ENCODE measurements at places on chromosomes 7 and 10.

DNA sequence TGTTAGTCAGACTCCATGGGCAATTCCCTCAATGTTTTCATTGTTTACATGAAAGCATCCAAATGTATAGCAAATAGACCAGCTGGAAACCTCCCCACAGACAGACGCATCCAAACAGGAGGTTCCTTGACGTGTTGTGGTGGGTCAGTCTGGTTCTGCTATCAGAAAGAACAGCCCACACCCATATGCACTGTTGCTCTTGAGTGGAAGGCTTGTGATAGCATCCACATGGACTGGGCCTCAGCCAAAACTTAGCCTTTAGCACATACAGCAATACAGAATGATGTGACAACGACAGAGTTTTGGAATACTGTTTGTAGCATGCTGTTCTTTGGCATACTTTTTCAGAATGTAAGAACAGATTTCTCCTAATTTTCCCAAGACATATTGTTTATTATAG is 299.2 kb upstream of the ETV1 start:
- DNase-seq, result no peak

GRCh38 chr7:142789441-142789840 is 18.7 kb downstream of the PRSS2 start:
- no peak for DNase-seq

DNA sequence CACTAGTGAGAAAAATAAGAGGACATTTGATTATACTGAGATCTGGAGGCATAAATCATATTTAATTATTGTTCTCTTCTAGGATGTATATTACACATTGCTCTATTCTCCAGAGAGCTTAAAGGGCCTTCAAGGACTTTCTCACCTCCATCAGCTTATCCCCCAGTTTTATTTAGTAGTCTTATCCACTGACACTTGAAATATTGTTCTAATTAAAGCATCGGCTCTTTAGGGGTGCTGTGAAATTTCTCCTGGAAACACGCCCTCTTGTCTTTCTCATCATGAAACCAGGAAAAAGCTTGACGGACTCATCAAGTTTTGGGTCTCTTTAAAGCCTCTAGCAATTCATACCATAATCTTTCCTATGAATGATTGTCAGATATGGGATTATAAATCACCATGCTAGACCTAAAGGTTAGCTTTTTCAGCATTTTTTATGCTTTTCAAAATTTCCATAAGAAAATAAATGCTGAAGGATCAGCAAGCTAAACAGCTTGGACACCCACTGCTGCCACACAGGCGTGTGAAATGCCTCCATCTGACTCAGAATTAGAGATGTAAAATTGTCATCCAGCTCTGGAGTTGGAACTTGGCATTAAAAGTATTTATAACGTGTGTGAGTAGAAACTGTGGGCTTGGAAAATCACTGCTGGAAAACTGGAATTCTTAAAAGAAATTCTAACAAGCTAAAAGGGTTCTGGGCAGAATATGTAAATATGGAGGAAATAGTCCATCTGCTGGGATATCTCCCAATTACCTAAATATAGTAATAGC is 216.3 kb downstream of the CHRM2 start:
- DNase-seq, result no peak

DNA sequence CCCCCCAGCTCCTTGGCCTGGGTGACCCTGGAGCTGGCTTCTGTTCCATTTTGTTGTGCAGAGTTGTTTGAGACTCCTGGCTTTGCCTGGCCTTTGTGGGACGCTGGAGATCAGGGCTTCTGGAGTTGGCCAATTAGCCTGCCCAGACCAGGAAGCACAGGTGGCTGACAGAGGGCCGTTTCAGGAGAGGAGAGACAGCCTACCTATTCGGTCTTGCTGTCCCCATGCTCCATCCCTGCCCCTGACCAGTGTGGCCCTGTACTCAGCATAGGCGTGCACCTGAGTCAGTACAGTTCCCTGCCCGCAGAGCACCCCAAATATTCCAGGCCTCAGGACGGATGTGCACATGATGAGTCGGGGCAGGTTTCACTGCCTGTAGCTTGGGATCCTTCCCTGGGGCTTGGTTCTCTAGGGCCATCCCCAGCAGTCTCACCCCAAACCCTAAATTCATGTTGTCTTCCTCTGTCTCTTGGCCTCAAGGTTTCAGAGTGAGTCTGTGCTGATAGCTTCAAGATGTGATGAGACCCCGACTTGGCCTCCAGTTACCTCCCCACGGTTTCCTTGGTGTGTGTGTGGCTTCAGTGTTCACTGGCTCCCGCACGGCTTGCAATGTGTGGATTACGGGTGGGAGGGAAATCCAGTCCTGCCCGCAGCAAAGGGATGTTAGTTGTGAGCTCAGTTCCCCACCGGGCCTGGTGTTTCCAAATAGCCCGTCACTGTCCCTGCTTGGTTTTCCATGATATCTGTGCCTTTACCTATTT is 44.7 kb downstream of the HTRA1 start:
- DNase-seq, result no peak

- DNase-seq, result no peak
Observed at GRCh38 chr7:30634193-30634626, 39.5 kb downstream of the GARS1 start.

DNA sequence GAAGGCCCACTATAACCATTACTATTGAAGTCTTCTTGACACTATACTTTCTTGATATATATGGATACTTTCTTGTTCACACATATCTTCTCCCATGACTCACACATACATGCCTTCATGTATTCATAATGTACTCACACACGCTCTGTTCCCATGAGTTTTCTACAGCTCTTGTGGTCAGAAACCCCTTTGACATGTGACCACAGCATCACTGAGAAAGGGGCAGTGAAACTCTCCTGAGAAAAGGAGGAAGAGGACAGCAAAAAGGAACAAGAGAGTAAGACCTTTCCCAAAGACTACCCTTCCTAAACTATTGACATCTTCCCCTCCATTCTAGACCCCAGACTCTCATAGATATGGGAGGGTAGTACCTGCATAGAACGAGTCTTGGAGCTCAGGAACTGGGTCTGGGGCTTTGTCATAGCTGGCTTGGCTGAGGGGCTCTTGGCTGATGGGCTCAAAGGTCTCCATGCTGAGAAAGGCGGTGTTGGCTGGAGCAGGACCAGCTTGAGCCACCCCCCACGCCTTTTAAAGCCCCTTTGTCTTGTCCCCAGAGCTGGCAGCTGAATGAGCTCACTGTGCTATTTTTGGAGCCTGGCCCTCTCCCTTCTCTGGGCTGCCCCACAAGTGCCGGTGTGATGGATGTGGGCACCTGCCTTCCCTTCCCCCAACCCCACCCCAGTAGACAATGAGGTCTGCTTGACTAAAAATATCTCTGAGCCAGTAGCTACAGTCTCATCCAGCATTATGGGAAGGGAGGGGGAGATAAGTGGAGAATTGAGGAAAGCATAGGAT is 5.1 kb downstream of the SYNPO2L start:
- DNase-seq, result no peak

DNA sequence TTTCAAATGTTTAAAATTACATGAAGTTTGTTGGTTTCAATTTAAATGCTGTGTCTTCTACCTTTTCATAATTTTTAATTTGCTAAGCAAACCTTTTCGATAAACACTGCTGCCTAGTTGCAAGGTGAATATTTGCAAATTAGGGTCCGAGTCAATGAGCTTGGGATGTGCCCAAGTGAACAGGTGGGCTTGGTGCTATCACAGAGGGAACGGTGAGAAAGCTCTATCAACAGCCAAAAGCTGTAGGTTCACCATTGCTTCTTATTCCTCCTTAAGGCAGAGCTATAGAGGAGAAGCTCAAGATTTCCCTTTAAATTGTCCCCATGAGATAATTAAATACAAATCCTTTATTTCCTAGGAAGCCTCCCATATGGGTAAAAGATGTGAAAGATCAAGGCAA is 245.3 kb upstream of the CELF2 start:
- DNase-seq, result no peak

DNA sequence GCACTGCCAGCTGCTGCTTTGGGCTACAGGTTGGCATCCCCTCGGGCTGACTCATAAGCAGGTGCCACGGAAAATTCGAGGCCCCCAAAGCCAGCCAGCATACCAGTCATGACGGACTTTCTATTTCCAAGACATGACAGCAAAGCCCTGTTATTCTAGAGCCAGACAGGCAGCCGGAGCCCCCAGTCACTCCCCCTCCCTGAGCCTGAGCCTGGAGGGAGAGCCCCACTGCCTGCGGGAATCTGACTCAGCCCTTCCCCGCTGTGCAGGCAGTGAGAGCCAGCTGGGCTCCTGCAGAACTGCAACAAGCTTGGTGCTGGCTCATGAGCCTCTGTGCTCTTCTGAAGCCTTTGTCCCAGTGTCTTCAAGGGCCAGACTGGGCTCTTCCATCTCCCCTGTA is 15.8 kb downstream of the BTBD16 start:
- DNase-seq, result no peak

DNA sequence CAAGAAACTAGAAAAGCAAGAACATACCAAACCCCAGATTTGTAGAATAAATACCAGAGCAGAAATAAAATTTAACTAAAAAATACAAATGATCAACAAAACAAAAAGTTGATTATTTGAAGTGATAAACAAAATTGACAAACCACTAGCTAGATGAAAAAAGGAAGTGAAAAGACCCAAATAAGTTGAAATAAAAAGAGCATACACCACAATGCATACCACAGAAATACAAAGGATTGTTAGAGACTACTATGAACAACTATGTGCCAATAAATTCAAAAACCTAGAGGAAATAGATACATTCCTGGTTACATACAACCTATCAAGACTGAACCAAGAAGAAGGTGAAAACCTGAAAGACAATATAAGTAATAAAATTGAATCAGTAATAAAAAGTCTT is 333.4 kb downstream of the SH2D4B start:
- DNase-seq, result no peak

DNA sequence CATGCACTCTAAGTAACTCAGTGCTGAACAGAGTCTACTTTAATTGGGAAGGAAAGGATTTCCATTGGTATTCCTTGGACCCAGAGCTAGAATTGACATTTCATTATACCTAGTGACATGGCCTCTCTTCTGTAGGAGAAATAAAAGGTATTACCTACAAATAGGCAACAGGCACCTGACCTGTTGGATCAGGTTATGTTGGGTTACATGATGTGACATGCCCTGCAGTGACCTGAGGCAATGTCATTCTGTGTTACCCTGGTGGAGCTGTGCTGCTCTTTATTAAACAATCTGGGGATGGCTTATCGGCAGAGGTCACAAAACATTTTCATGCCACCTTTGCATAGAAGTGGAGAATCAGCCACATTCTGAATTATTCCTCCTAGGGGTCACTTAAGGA is 427.7 kb downstream of the MDFIC start:
- DNase-seq, result no peak

Measured in activated naive CD4-positive, alpha-beta T cell treated with anti-CD3 and anti-CD28 coated beads, Interleukin-2, amount 50 U/mL, for 72 hours (primary cell).